NAMALWA (cell line): ENCODE measurements at places on chromosomes 1 and 21.

GRCh38 chr1:109704173-109704572, 7.9 kb upstream of the GSTM5 start:
- DNase-seq: peak; percentile 6

- no peak for DNase-seq
Observed at GRCh38 chr1:16203550-16203949, 8.9 kb downstream of the ARHGEF19 start.

- no peak for DNase-seq
Observed at GRCh38 chr1:180456191-180456590, 46.2 kb downstream of the ACBD6 start.

DNA sequence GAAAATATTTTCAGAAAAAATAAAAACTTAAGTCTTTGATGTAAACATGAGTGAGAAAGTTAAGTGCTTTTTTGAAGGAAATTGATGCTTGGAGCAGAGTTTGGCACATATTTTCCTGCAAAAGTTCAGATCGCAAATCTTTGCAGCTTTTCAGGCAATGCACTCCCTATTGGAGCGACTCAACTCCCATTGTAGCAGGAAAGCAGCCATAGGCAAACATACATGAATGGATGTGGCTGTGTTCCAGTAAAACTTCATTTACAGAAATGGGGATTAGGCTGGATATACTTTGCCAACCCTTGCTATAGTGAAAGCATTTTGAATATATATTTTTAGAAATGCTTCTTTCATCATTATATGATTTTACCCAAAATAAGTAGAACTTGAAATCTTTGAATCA, 8.1 kb downstream of the AGL start:
- DNase-seq: no peak

DNA sequence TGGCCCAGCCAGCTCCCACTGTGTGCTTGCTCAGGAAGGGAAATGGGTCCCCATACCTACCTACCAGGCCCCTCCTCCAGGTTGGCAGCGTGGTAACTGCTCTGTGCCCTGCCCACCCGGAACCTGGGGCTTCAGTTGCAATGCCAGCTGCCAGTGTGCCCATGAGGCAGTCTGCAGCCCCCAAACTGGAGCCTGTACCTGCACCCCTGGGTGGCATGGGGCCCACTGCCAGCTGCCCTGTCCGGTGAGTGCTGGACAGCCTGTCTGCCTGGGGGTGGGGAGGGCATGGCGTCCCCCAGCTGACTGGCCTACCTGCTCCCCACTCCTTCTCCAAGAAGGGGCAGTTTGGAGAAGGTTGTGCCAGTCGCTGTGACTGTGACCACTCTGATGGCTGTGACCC, 10.8 kb upstream of the LRRC71 start:
- DNase-seq: no peak

GRCh38 chr1:190067592-190067991, 410.1 kb downstream of the BRINP3 start:
- DNase-seq: no peak

- no peak for DNase-seq
Observed at GRCh38 chr1:162067466-162067865, 2.0 kb upstream of the NOS1AP start.
